PC-9 (cell line): ENCODE measurements at places on chromosomes 7 and 10. TPM values are rescaled to one million over a fixed set of nuclear protein-coding genes. Genes with fewer than 3 reads are reported as not detected.

DNA sequence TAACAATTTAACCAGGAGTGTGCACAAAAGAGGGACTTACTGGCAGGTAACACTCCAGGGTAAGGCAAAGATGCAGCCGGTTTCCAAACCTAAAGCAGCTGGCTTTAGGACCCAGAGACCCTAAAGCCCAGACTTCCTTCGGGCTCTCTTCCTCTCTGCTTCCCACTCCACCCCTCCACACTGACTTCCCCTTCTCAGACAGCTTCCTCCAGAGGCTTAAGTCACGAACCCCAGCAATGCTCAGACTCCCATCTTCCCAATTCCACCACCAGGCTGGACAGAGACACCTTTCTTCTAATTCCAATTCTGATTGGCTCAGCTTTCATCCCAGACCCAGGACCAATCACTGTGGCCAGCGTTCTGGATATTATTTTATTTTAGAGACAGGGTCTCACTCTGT, 24.8 kb downstream of the STYXL1 start:
- DNase-seq: no peak

DNA sequence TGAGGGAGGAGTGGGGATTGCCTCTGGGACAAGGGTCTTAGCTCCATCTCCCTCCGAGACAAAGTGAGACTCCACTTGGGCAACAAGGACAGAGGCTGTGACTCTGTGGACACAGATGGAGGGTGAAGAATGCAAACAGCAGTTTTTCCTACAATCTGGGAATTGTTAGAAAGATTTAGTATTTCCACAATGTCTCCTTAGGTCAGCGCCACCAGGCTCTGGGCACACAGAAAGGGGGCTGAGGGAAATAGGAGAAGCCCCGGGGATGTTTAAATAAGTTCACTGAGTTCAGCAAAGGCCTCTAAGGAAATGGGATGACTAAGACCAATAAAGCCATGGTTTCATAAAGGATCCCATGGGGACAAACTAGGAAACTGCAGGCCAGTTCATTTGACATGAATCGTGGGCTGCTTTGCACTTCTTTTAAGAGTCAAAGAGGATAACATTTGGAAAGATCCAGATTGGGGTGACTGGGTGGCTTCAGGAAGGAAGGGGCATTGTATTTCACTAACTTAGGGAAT, 219.8 kb upstream of the GLI3 start:
- no peak for DNase-seq

DNA sequence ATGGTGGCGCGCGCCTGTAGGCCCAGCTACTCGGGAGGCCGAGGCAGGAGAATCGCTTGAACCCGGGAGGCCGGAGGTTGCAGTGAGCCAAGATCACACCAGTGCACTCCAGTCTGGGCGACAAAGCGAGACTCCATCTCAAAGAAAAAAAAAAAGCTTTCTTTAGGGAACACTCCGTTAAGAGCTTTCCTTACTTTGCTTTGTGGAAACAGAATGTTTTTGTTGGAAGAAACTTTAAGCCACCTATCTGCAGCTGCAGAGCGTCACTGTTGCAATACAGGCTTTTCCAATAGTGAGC, 641 bp upstream of the TPK1 start:
- no peak for DNase-seq

GRCh38 chr7:156832195-156832877, 60.6 kb downstream of the LMBR1 start:
- DNase-seq: no peak

Gene GRID1
- total RNA-seq: not detected in 2 replicates

DNA sequence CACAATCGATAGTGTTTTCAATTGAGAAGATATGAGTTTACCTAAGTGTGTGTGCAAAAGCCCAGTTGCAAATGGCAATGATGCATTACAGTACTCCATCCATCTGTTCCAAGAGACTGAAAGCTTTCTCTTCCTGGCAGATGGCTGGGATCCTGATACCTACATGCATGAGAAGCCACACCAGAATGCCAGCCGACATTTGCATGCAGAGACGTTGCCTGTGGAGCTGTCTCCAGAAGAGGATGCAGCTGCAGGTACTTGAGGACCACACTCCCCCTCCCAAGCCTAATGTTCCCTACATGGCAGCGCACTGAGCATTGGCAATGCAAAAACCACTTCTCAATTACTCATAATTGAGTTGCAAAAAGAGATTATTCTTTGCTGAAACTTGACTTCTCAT, 332.1 kb downstream of the WDR11 start:
- no peak for DNase-seq

GRCh38 chr7:132653366-132653930, 77.2 kb upstream of the PLXNA4 start:
- no peak for DNase-seq

Gene BEND7
- total RNA-seq: 1.7 and 3.2 TPM in 2 replicates

DNA sequence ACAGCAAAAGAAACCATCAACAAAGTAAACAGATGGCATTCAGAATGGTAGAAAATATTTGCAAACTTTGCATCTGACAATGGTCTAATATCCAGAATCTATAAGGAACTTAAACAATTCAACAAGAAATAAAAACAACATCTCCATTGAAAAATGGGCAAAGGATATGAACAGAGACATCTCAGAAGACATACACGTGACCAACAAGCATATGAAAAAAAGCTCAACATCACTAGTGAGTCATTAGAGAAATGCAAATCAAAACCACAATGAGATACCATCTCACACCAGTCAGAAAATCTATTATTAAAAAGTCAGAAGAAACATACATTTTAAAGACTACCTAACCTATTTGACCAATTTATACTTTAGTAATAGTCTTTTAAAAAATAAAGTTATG, 571.3 kb upstream of the NRG3 start:
- DNase-seq: no peak

DNA sequence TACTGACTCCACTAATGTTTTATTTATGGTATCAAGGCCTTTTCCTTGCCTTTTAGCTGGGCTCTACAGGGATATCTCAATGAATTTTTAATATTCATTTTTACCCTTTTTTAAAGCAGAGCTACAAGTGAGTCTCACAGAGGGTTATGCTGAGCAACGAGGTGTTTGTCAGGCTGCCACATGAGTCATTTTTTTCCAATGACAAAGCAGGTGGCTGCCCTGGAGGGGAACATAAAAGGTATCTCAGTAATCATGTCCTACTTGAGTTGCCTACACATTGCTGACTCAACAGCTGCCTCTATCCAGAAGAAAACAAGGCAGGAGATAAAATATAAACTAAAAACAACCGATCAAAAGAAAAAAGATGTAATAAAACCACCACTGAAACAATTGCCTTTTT, 1004.9 kb upstream of the POT1 start:
- DNase-seq: peak; percentile 61

GRCh38 chr10:71424496-71425194, 27.9 kb downstream of the CDH23 start:
- no peak for DNase-seq

DNA sequence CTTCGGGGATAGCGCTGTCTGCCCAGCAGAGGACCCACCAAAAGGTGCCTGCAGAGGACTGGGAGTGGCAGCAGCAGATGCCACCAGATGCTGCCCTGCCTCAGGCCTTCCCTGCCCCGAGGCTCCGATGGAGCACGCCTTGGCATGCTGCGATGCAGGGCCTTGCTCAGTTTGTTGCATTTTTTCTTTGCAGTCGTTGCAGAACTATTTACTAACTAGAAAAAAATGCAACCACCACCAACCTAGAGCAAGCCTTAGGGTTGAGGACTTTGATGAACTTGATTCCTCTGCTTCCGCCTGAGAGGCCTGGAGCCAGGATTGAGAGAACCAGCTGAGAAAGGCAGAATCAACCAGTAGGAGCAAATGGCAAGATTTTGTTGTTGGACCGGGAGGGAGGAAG, 585.6 kb upstream of the MKI67 start:
- no peak for DNase-seq

GRCh38 chr7:70582927-70583895, 548.7 kb upstream of the GALNT17 start:
- no peak for DNase-seq

Gene ZPBP
- total RNA-seq: not detected in 2 replicates

- DNase-seq: no peak
Observed at GRCh38 chr7:106522696-106523095, 138.3 kb downstream of the CCDC71L start.

- no peak for DNase-seq
Observed at GRCh38 chr7:128131731-128132130, 100.5 kb upstream of the LRRC4 start.

GRCh38 chr10:66572700-66573099, 353.1 kb upstream of the LRRTM3 start:
- DNase-seq: no peak

Gene PDZD7
- total RNA-seq: 2.3 and 2.8 TPM in 2 replicates

DNA sequence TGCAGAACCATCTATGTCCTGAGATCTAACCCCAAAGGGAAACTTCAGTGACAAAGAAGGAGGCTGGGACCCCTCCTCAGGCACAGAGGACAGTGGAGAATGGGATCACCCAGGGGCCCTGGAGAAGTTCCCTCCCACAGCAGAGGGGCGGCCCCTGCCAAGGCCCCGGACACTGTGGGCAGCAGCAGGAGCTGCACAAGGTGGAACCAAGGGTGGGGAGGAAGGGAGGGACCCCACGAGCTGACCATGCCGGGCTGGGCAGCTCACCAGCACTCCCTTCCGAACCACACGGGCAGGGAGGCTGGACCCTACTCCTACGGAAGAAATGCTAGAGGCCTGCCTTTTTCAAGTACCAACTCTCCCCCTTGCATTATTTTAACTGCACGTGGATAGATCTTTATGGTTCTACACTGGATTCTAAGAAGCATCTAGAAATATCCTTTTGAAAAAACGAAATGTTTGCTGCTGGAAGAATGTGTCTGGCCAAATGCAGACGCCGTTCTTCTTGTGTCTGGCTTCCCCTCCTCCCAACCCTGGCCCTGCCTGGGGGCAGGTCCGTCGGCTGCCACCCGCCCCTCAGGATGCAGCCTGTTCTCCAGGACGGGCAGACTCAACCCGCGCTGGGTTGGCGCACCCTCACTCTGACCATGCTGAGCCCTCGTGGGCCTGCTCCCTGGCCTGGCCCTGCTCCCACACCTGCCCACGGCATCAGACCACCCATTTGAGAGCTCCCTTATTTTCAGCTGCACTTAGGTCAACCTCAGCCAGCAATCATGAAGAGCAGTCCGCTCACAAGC, 193.9 kb downstream of the TCERG1L start:
- no peak for DNase-seq

DNA sequence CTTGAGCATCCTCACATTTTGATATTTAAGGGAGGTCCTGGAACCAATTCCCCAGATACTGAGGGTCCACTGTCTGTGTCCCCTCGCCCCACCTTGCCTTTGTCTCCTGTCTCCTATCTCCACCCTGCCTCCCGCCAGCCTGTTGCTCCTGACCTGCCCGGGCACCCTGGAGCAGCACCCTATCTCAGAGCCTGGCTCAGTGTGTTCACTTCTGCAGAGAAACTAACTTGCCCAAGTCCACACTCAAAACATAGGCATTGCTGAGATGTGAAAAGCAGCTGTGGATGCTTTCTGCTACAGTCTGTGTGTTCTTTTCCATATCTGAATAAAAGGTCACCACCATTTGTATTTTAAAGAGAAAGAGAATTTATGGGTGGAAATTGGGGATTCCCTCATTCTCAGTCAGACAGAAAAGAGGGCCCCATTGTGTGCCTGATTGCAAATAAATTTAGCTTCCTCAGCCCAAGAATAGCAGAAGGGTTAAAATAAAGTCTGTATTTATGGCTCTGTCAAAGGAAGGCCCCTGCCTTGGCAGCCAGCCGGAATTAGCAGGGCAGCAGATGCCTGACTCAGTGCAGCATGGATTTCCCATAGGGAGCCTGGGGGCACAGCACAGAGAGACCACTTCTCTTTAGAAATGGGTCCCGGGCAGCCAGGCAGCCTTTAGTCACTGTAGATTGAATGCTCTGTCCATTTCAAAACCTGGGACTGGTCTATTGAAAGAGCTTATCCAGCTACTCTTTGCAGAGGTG, 161.3 kb downstream of the EGFR start:
- no peak for DNase-seq

Gene FRMD4A
- 17.8 and 18.3 TPM in 2 replicates for total RNA-seq

DNA sequence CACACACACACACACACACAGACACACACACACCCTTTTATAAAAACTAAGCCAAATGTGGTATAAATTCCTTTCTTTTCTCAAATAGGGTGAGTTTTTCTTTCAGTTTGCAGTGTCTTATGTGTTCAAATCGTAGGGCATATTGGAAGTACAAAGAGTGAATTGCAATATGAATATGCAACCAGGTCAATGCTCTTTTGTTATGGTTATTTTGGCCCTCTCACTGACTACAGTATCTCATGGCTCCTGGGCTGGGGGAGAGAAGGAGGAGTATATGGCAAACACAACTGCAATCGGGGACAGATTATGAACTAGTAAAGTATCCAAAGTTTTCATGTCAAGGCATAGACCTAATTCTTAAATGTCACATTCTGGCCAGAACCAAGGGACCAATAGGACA, 301.9 kb downstream of the PLXDC2 start:
- no peak for DNase-seq

DNA sequence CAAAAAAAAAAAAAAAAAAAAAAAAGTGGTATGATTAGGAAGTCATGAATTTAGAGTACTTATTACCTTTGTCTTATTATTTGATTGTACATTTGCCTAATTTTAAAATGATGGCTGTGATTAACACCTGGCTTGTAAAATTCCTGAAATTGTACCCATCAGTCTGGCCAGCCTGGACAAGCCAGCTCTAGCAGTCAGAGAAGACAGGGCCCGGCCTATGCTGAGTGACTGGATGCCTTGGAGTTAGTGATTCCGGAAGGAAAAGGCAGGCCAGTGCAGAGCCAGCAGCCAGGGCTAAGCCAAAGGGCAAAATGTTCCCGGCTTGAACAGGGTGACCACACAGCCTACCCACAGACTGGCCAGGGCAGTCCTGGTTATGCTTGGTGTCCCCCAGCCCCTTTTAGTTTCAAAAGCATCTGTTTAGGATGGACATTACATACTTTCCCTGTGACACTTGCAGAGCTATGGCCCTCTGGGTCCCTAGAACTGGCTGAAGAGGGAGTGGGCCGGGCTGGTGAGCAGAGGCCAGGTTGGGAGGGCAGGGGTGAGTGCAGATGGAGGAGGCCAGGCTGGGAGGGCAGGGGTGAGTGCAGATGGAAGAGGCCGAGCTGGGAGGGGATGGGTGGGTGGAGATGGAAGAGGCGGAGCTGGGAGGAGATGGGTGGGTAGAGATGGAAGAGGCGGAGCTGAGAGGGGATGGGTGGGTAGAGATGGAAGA, 61.7 kb downstream of the PROSER2 start:
- DNase-seq: no peak

Gene VWA2
- total RNA-seq: 0.48 and 1.2 TPM in 2 replicates

DNA sequence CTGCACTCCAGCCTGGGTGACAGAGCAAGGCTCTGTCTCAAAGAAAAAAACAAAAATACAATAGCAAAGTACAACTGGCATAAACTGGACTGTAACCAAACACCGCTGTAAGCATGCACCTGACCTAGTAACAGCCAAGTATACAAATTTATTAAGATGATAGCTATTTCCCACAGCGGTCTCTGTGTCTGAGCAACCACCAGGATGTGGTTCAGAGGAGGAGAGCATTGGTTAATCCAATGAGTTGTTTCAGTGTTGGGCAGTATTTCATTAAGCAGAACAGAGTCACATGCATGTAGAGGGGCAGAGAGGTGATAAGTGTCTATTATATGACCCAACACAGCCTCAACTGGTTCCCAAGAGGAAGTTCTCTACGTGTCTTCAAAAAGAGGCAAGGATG, 4.0 kb downstream of the SLC16A12 start:
- no peak for DNase-seq

- DNase-seq: no peak
Observed at GRCh38 chr10:129375171-129375570, 91.9 kb upstream of the MGMT start.

Gene WIPF3
- 0.25 and 0.26 TPM in 2 replicates for total RNA-seq

Gene ZNF735
- total RNA-seq: not detected in 2 replicates

GRCh38 chr7:93757426-93757825, 133.1 kb downstream of the TFPI2 start:
- DNase-seq: no peak

GRCh38 chr7:42283553-42283952, 46.5 kb upstream of the GLI3 start:
- DNase-seq: no peak
